NCI-H510A treated with DMSO at 0.1 percent for 48 hours (cell line): ENCODE measurements at places on chromosomes 2 and 18.

- DNase-seq: no peak
Measured at GRCh38 chr18:25089470-25089869, 262.5 kb downstream of the ZNF521 start.

GRCh38 chr2:223692191-223692947, 90.2 kb upstream of the SCG2 start:
- DNase-seq: no peak

DNA sequence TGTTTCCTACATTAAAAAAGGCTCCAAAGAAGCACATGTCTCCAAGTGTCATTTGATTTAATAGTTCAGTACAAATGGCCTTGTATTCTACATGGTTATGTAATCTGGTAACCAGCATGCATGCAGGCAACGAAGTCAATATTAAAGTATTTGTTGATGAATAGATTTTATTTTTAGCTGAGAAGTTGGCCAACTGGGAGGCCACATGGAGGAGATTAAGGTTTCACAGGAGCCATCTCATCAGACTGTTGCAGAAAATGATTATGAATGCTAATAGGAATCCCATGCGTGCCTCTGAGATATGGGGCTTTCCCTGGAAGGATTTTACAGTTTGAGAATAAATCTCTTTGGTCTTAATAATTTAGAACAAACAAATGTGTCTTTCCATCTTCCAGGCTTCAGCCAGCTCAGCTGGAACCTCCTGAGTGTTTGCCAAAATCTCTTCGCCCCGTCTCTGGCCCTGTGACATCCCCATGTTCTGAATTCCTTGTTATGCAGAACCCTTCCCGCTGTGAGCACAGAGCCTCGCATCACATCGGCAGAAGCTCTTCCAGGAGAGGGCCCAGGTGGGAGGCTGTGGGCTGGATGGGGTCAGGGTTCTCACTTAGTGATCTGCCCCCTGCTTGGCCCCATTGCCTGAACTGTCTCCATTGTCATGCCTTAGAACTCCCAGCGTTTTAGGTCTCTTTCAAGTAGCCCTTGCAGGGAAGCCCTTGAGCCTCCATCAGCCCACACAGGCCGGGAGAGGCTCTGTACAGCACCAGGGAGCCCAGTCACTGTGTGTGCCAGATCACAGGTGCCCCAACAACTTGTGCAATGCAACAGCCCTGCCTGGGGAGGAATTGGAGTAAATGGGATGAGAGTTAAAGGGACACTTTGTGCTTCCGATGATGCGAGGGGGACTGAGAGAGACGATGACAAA, 190.5 kb upstream of the TWIST2 start:
- no peak for DNase-seq

DNA sequence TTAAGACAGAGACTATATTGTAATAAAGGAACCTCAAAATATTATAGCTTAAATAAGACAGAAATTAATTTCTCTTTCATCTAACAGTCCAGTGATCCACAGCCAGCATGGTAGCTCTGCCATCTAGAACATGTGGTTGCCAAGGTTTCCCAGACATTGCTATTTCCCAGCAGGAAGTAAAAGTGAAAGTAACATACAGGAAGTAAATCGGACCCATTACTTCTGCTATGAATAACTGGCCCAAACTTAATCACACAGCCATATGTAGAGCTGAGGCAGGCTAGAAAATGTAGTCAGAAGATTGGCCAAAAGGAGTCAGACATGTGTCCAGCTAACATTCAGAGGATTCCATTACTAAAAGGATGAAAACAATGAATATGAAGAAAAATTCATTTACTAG, 71.0 kb downstream of the NOL4 start:
- peak; percentile 47 for DNase-seq

DNA sequence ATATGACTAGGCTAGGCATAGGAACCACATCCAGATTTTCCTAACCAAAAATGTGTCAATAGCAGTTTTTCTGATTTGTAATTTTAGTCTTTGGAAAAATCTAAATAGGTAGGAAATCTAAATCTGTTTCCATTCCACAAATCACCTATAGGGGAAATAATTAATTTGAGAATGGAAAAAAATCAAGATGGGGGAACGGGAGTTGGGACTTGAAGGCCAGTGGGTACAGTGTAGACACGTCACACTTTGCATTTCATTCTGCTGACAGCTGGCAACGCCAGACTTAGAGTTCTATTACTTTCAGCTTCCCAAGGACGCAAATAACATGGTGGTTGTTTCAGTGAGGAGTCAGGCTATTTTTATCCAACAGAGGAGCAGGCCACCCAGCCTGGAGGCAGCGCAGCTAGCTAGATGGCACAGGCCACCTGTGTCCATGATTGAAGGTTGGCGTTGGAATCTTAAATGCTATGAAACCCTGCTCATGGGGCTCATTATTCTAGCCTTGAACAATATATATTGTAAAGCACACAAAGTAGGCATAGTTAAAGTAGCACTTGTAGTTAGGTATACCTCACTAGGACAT, 23.4 kb downstream of the HNRNPA3 start:
- DNase-seq: no peak

GRCh38 chr2:228118940-228119339, 62.5 kb downstream of the SPHKAP start:
- no peak for DNase-seq

DNA sequence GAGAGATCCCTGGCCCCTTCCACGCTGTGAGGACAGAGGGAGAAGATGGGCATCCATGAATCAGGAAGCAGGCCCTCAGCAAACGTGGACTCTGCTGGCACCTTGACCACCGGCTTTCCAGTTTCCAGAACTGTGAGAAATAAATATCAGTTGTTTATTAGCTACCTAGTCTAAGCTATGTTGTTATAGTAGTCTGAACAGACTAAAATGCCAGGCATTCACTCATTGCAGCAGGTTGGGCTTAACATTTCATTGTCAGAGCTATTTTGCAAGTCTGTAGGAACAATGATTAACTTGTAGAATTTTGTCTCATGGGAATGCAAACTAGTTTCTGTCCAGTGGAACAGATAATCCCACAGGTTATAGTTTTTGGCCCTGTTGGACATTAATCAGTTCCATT, 24.8 kb upstream of the TBC1D8 start:
- DNase-seq: no peak

DNA sequence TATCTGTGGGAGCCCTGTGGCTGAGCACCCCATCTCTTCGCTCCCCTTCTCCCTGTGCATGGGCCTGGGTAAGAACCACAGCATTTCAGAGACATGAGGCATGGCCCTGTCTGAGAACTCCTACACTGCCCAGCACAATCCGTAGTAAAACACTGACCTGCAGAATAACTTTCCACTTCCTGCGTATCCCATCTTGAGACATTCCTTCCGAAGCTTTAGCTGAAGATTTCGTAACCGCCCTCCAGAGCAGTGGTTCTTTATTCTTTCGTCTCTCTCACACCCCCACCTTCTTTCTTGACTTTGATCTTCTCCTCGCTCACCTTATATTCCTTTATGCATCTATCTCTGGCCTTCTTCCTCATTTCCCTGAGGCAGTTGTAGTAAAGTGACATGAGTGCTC, 381.1 kb downstream of the HRH4 start:
- no peak for DNase-seq

GRCh38 chr2:70073493-70073892, 13.8 kb upstream of the PCBP1 start:
- DNase-seq: no peak

DNA sequence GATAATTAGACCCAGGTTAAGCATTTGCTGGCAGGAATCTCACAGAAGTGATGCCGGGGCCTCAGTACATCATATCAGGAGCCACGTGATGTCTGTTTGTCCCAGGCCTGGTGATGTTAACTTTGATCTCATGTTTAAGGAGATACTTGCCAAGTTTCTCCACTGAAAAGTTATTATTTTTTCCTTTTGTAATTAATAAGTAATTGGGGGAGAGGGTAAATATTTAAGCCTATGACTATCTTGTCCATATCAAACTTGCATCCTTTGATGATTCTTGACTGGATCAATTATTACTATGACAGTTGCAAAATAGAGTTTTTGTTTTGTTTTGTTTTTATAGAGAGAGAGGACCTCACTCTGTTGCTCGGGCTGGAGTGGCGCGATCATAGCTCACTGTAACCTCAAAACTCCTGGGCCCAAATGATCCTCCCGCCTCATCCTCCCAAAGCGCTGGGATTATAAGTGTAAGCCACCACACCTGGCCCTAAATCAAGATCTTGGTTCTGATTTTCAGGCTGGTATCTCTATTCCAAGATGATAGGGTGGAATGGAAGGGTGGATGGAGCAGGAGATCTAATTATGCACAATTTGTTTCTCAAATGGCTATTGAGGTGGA, 46.4 kb downstream of the SLC4A1AP start:
- no peak for DNase-seq

GRCh38 chr2:70089220-70089982, 2.1 kb downstream of the PCBP1 start:
- peak; percentile 47 for DNase-seq

GRCh38 chr2:186294248-186294888, 191.7 kb upstream of the ZC3H15 start:
- DNase-seq: no peak

DNA sequence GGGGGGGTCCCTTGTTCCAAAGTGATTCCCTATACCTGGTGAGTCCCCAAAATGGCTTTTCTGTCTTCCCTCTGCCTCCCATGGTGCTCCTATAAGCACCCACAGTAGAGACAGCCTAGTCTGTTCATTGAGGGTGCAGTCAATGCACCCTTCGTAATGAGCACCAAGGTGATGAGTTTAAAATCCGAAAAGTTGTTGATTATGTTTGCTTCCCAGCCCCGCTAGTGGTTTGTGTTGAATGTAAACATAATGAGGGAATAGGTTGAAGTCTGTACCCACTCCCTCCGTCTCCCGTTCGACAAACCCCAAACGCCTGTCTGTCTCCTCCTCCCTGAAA, 2.3 kb downstream of the FOSL2 start:
- DNase-seq: no peak

DNA sequence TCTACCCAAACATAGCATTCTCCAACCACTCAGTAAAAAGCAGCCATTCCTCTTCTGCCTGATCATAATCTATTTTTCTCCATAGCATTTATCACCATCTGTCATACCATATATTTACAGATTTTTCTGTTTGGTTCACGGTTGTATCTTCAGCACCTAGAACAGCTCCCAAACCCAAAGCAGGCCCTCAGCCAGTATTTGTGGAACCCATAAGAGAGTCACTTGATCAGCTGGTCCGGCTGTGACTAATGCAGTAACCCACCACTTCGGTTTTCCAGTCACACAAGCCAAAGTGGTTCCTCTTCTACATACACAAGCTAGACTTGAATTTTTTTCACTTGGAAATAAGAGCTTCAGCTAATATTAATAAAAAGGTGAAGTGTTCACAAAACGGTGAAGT, 511.6 kb upstream of the CELF4 start:
- no peak for DNase-seq

DNA sequence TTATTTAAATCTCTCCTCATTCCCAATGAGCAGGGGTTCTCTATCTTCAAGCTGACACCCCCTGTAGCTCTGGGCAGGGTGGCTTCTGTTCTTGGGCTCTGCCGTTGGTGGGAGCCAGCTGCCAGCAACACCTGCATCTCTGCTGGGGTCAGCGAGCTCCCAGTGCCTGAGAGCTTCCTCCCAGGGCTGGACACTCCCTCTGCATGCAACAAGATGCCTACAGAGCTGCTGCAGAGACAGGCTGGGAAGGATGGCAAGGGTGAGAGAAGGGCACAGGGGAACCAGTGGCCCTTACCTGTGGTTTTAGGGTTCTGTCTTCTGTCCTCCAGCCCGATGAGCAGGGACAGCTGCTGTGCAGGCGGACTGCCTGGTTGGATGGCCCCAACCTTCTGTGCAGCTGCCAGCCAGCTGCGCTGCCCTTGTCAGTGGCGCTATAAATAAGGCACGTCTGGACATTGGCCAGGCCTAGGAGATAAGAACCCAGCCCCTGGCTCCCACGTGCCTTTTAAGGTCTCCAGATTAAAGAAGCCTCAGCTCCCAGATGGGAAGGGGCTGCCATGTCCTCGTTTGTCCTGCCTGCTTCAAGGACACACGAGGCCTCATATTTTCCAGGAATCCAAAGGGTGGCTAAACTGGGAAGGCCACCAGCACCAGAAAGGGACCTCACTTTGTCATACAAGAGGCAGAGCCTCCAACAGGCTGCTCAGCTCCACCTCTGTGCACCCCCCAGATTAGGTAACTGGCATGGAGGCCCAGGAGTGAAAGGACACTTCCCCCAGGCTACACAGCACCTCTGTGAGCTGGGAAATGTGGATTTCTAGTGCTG, 39.5 kb upstream of the FHL2 start:
- DNase-seq: peak; percentile 53

- DNase-seq: peak; percentile 4
Measured at GRCh38 chr2:239143858-239144712, 256.7 kb downstream of the HDAC4 start.

DNA sequence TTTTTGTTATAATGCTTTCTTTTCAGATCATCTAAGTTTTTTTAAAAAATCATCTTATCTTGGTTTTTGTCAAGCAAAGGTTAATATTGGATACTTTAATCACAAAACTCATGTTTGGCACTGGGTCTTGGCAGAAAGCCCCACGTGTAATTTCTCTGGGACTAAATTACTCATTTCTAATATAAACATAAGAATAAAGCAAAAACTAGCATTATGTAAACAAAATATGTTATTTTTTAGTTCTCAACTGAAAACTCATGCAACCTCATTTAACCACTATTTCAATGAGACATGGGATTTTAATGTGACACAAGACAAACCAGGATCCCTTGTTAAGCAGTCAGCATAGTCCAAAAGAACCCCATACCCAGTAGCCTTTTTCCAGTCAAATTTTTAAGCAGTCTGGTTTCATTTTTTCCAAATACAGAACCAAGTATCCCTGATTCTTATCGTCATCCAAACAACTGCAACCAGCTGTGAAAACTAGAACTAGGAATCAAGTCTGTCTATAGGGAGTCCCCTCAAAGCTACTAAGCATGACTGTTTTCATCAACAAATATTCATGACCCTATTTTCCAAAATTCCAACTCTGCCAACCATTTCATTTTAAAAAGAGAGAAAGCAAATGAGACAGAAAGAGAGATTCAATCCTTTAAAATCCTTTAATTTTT, 27.1 kb downstream of the PID1 start:
- DNase-seq: no peak

- DNase-seq: peak; percentile 65
Measured at GRCh38 chr2:191190435-191190834, 39.6 kb upstream of the STAT4 start.

- DNase-seq: no peak
Measured at GRCh38 chr2:33214436-33214835, 262.0 kb upstream of the RASGRP3 start.

GRCh38 chr2:10036095-10036884, 7.1 kb upstream of the KLF11 start:
- no peak for DNase-seq

GRCh38 chr2:177758591-177759371, 313.8 kb downstream of the PDE11A start:
- DNase-seq: no peak

DNA sequence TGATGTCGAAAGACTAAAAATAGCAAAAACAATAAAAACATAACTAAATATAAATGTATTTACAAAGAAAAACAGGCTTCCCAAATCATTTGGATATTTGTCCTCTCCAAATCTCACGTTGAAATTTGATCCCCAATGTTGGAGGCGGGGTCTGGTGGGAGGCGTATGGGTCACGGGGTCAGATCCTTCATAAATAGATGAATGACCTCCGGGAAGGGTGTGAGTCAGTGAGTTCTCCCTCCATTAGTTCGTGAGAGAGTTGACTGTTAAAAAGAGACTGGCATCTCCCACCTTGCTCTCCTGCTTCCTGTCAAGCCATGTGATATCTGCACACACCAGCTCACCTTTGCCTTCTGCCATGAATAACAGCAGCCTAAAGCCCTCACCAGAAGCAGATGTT, 703.0 kb downstream of the TMEM182 start:
- DNase-seq: no peak
